ENCODE measurements at places on chromosomes 6 and 20. TPM values are rescaled to one million over a fixed set of nuclear protein-coding genes. Genes with fewer than 3 reads are reported as not detected.

DNA sequence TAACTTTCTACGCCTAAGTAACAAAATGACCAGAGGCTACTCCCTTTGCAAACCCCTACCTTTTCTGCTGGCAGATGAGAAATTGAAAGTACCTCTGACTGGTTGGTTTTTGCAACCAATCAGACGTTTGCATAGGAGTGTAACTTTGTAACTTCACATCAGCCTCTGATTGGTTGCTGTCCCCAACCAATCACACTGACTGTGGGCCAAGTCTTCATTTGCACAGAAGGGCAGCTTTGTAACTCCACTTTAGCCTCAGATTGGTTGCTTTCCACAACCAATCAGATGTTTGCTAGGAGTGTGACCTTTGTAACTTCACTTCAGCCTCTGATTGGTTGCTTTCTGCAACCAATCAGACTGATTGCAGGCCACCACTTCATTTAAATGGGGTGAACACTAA, 89.1 kb downstream of the ME1 start:
- H3K4me1 ChIP-seq = no peaks in the 10 kb centered on the region
- H3K4me3 ChIP-seq = no peak overlapping the region
- no peak overlapping the region for H3K27ac ChIP-seq
- H3K36me3 ChIP-seq = peaks cover 10% of the 10 kb centered on the region
- DNase-seq = no peak
- H3K27me3 ChIP-seq = no peaks in the 10 kb centered on the region

GRCh38 chr6:154388803-154389202, 32.2 kb upstream of the IPCEF1 start:
- no peak for DNase-seq
- H3K27me3 ChIP-seq = no peaks in the 10 kb centered on the region
- no peak overlapping the region for H3K27ac ChIP-seq
- H3K4me1 ChIP-seq = peaks cover 10% of the 10 kb centered on the region

LY6G6D gene
- total RNA-seq = not detected

FOXF2 gene
- 9.6 TPM for total RNA-seq

- H3K36me3 ChIP-seq = peaks cover 87% of the 10 kb centered on the region
- peaks cover 10% of the 10 kb centered on the region for H3K4me1 ChIP-seq
- no peak for DNase-seq
Observed at GRCh38 chr6:41588111-41588510, 41.9 kb downstream of the FOXP4 start.

DNA sequence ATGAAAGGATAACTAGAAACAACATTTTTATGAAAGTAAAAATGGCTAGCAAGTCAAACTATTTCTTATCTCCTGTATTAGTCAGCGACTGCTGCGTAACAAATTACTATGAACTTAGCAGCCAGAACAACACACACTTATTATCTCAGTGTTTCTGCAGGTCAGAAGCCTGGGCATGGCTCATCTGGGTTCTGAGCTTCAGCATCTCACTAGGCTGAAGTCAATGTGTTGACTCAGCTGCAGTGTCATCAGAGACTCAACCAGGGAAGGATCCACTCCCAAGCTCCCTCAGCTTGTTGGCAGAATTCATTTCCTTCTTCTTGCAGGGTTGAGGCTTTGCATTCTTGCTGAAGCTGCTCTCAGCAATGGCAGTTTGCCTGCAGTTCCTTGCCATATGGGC, 33.2 kb upstream of the IGF2R start:
- H3K27ac ChIP-seq = no peak overlapping the region
- peaks cover 22% of the 10 kb centered on the region for H3K4me1 ChIP-seq
- H3K36me3 ChIP-seq = no peaks in the 10 kb centered on the region
- H3K4me3 ChIP-seq = no peak overlapping the region
- DNase-seq = no peak
